ENCODE measurements at places on chromosomes 6 and 20. TPM values are rescaled to one million over a fixed set of nuclear protein-coding genes. Genes with fewer than 3 reads are reported as not detected.
A peak's percentile ranks its signal among the peaks of the same experiment; 100 is the strongest.

- no peak for DNase-seq
Observed at GRCh38 chr6:131862476-131862875, 54.7 kb downstream of the ENPP1 start.

The AGPAT4 gene
- total RNA-seq: 23.8 TPM

- DNase-seq: no peak
Observed at GRCh38 chr20:61019322-61019721, 232.7 kb upstream of the CDH4 start.

The DCBLD1 gene
- 11.2 TPM for total RNA-seq

The AKAP7 gene
- 16.9 TPM for total RNA-seq

- DNase-seq: no peak
Observed at GRCh38 chr20:14604143-14604542, 266.7 kb upstream of the FLRT3 start.

DNA sequence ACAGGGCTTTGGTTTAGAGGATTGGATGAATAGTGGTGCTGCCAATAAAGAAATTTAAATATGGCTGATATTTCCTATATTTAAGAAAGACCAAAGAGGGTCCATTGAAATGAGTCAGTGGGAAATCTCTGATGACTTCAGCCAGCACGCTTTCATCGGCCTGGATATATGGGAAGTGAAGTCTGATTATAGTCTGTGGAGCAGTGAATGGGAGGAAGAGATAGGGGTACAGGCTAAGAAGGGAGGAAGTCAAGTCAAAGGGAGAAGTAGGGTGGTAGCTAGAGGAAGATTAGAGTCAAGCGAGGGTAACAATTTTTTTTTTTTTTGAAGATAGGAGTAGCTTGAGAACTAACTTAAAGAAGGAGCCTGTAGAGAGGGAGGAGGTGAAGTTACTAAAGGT is 22.7 kb downstream of the SLC16A10 start:
- DNase-seq: no peak

The BNIP5 gene
- not detected for total RNA-seq

DNA sequence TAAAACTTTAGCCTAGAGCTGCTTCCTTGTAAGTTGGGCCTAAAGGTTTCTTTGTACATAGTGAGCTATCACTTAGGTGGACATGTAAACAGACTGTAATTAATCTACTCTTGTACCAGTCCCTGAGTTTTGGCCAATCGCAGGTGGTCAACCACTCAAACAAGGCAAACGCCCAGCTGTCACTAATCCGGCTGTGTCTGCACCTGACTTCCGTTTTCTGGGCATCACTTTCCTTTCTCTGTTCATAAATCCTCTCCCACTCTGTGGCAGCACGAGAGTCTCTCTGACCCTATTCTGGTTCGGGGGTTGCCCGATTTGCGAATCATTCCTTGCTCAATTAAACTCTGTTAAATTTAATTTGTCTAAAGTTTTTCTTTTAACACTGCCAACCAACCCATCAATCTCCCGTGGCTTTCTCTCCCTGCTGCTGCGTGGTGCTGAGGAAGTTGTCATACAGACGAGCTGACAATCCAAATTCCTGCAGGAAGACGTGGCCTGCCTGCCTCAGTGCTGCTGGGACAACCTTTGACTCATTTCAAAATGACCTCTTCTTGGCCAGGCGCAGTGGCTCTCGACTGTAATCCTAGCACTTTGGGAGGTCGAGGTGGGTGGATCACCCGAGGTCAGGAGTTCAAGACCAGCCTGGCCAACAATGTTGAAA is 206.3 kb downstream of the QKI start:
- DNase-seq: no peak

GRCh38 chr20:20992277-20992676 is 113.9 kb downstream of the LINC00237 start:
- DNase-seq: no peak

DNA sequence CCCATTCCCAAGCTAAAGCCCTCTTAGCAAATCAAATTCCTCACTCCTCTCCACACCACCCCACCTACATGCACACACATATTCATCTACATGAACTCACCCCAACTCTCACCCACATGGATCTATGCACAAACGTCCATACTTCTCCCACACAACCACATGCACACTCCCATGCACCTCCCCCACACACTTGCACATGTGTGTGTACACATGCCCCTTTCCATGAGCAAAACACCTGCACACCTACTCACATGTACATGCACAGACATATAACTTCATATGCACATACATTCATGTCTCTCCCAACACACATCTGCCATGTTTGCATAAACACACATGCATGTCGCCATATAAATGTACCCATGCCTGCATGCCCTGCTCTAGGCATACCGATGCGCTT is 22.8 kb upstream of the CST1 start:
- no peak for DNase-seq

- DNase-seq: no peak
Observed at GRCh38 chr20:50113420-50114224, 672 bp upstream of the UBE2V1 start.

- DNase-seq: no peak
Observed at GRCh38 chr20:50093240-50093639, 19.7 kb downstream of the UBE2V1 start.

DNA sequence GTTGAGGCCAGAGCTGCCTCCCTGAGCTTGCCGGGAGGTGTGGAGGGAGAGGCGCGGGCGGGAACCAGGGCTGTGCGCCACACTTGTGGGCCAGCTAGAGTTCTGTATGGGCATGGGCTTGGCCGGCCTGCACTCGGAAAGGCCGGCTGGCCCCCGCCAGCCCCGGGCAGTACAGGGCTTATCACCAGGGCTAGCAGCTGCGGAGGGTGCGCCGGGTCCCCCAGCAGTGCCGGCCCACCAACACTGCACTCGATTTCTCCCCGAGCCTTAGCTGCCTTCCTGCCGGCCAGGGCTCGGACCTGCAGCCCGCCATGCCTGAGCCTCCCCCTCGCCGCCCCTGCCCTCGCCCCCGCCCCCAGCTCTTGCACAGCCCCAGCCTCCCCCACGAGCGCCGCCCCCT is 472.7 kb downstream of the TFAP2A start:
- no peak for DNase-seq

- DNase-seq: no peak
Observed at GRCh38 chr6:112330071-112330878, 16.9 kb upstream of the RFPL4B start.

GRCh38 chr6:161347988-161348627 is 74.2 kb upstream of the AGPAT4 start:
- no peak for DNase-seq

- peak; percentile 10 for DNase-seq
Observed at GRCh38 chr6:2353412-2354137, 108.2 kb upstream of the GMDS start.

DNA sequence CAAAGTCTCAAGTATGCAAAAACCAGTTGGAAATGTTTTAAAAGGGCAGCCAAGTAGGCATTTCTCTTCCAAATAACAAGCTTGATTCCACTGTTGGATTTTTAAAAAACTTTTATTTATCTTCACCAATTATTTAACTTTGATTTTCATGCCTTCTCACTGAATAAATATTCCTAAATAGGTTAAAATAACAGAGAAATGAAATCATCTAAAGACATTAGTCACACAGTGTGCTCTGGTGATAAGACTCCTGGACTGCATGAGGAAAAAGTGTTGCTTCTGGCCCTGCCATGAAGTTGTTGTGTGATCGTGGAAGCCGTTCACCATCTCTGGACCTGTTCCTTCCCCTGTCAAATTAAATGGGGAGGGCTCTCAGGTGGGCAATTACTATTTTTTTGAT is 33.8 kb upstream of the IGF2R start:
- no peak for DNase-seq

DNA sequence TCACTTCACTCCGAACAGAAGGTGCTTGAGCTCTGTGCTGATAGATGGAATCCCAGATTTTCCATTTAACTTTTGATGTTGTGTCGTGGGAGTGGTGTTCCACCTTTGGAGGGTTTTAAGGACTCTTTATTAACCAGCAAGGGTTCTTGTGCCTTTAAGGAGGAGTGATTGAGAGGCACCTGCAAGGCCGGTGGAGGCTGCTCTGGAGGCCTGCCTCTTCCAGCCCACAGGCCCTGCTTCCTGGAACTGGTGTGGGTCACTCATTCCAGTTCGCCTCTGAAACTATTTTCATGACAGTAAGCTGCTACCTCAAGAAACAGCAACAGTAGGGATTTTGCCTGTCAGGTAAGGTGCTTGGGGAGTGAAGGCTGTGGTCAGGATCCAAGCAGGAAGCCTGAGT is 58.8 kb upstream of the APCDD1L start:
- DNase-seq: no peak

- DNase-seq: no peak
Observed at GRCh38 chr6:14108571-14109410, 8.8 kb upstream of the CD83 start.

- DNase-seq: no peak
Observed at GRCh38 chr20:32261644-32262043, 15.8 kb upstream of the KIF3B start.

DNA sequence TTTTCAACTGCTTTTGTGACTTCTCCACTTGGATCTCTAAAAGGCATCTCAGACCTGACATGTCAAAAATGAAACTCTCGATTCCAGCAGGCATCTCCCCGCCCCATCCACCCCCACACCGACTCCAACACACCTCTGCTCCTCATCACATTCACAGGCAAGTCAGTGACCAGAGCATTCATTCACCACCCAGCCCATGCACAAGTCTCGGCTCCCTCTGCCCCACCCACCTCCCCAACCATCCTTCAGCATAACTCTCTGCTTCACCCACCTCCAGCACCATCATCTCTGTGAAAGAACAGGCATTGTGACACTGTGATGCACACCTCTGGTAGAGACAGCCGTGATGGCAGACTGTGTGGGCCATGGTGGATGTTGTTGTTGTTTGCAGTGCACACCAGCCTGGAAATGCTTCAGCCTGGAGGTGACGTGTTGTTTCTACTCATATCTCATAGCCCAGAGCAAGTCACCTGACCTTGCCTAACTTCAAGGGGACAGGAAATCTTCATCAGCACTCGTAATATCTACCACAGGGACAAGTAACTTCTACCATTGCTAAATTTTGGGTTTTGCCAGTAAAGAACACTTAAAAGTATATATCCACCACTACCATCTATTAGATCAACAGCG is 56.5 kb downstream of the ANKRD60 start:
- DNase-seq: no peak

The SLC22A7 gene
- total RNA-seq: not detected

- DNase-seq: no peak
Observed at GRCh38 chr6:93915961-93916360, 496.6 kb upstream of the EPHA7 start.

GRCh38 chr6:127634178-127634577 is 57.2 kb downstream of the C6orf58 start:
- no peak for DNase-seq

DNA sequence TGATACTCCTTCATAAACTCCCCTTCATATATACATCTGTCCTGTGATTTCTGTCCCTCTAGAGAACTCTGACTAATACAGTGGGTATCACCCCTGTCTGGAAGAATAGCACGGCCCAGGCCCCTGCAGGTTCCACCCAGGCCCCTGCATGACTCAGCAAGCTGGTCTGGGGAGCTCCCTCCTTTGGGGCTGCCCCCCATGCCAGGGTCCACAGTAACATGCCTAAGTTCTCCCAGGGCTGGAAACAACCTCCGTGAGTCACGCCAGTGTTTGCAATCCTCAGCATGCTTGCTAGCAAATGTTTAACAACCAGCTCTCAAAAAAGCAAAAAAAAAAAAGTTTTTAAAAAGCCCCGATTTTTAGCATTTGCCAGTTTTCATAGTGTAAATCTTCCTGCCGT is 134.3 kb upstream of the CDH4 start:
- DNase-seq: no peak

DNA sequence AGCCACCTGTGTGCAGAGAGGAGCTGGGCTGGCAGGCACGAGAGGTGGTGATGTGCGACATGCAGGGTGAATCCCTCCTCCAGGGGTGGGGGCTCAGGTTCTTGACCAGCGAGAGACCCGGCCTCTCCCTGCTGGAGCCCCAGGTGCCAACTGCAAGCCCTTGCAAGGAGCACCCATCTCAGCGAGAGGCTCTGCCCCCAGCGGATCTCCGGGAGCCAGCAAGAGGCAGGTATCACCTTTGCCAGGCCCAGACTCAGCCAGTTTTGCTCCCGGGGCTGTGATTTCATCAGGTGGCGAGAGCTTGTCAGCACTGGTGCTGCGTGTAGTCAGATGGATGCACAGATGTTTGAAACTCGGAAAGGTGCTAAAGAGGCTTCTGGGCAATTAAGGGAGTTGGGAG is 87.7 kb downstream of the TFAP2C start:
- no peak for DNase-seq

DNA sequence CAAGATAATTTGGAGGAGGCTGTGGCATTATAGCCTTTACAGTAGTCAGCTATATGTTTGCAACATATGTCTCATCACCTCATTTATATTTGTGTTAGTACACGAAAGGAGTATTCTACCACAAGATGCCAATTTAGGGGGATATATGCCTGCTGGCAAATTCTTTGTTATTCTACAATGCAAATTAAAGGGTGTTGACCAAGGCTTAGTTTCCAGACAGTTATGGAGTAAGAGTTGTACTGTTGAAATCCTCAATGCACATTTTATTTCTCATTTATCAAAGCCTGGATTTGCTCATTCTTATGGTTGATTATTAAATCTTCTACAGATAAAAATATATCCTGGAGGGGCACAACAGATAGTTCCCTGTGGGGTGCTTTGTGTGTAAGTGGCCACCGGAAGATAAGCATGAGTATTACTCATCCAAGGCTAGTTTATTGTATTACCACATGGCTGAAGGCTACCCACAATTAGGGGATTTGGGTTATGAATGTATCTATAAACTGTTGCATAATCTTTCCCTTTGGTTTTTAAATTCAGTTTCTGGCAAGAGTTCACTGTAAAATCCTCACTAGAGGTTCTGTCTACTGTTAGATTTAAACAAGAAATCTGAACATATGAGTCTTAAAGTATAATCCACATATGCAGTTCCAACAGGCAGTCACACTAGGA is 9.0 kb downstream of the CST9 start:
- no peak for DNase-seq

GRCh38 chr6:130115036-130115435 is 96.7 kb downstream of the L3MBTL3 start:
- no peak for DNase-seq

GRCh38 chr6:130885392-130886192 is 58.4 kb downstream of the SMLR1 start:
- DNase-seq: no peak

The CGA gene
- not detected for total RNA-seq

The DSP gene
- 50.5 TPM for total RNA-seq

DNA sequence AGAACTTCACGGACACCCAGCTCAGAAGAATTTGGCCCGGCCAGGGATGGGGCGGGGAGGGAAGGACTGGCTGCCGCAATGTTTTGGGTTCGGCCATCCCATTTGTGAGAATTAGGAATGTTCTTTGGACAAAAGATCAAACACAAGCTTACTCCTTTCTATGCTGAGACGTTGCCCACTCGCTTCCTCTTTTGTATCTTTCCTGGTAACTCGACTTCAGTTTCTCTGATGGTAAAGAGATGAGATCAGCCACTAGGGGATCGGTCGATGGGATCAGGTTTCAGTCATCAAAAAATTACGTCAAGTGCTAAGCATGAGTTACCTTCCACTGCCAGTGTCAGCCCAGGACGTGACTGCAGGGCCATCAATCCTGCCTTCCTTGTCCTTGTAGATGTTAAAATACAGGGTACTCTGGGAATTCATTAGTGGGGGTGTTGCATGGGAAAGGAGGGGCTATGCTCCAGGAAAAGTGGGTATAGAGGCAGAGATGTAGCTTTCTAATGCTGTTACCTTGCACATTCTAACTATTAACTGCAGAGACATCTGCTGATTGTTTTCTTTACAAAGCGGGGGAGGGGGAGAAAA is 190.2 kb downstream of the TSHZ2 start:
- no peak for DNase-seq

The MAP7 gene
- 67.0 TPM for total RNA-seq

The BTBD3 gene
- total RNA-seq: 47.7 TPM

GRCh38 chr20:43191946-43192863 is 2.5 kb upstream of the PTPRT start:
- peak; percentile 83 for DNase-seq

- no peak for DNase-seq
Observed at GRCh38 chr20:53837126-53837826, 233.1 kb downstream of the BCAS1 start.
